ENCODE measurements at places on chromosomes 2 and 18. TPM values are rescaled to one million over a fixed set of nuclear protein-coding genes. Genes with fewer than 3 reads are reported as not detected.

- no peaks in the 10 kb centered on the region for H3K36me3 ChIP-seq
- H3K4me3 ChIP-seq = no peak overlapping the region
- no peaks in the 10 kb centered on the region for H3K27me3 ChIP-seq
- no peak overlapping the region for H3K27ac ChIP-seq
- DNase-seq = no peak
- no peaks in the 10 kb centered on the region for H3K4me1 ChIP-seq
These were observed 7.5 kb downstream of the MAL start for GRCh38 chr2:95032868-95033603.

Gene SULT1C4
- total RNA-seq = 3.6 TPM

- no peak overlapping the region for H3K4me3 ChIP-seq
- H3K4me1 ChIP-seq = no peaks in the 10 kb centered on the region
- no peak for DNase-seq
- H3K36me3 ChIP-seq = no peaks in the 10 kb centered on the region
- H3K27ac ChIP-seq = no peak overlapping the region
- H3K27me3 ChIP-seq = no peaks in the 10 kb centered on the region
These were observed 68.6 kb upstream of the ABCA12 start for GRCh38 chr2:215207041-215207440.

- no peaks in the 10 kb centered on the region for H3K36me3 ChIP-seq
- H3K4me1 ChIP-seq = peaks cover 9% of the 10 kb centered on the region
- peak overlapping the region; percentile 65 for H3K4me3 ChIP-seq
- peak overlapping the region; percentile 52 for H3K27ac ChIP-seq
These were observed 825 bp downstream of the ITGA6 start for GRCh38 chr2:172427990-172428831.

Gene APOB
- 2.1 TPM for total RNA-seq

DNA sequence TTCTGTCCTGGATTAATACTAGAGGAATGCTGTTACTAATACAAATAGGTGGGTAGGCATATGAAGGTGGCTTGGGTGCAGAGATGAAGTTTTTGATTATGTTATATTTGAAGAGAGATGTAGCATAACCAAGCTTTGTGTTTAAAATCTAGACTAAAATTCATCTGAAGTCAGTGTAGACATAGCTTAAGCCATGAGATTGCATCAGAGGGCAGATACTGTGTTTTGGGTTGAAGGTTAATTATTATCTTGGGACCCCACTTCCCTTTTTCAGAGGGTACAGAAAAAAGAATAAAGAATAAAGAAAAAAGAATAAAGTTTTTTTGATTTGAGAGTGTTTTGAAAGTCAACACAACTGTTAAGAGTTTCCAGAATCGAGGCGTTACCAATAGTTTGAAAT lies 13.0 kb downstream of the PPM1B start:
- DNase-seq = no peak
- no peaks in the 10 kb centered on the region for H3K36me3 ChIP-seq
- no peaks in the 10 kb centered on the region for H3K27me3 ChIP-seq
- no peak overlapping the region for H3K27ac ChIP-seq

- no peak overlapping the region for H3K4me3 ChIP-seq
- no peak for DNase-seq
- H3K27ac ChIP-seq = no peak overlapping the region
- H3K27me3 ChIP-seq = no peaks in the 10 kb centered on the region
These were observed 54.0 kb downstream of the ERBB4 start for GRCh38 chr2:212484563-212485080.

DNA sequence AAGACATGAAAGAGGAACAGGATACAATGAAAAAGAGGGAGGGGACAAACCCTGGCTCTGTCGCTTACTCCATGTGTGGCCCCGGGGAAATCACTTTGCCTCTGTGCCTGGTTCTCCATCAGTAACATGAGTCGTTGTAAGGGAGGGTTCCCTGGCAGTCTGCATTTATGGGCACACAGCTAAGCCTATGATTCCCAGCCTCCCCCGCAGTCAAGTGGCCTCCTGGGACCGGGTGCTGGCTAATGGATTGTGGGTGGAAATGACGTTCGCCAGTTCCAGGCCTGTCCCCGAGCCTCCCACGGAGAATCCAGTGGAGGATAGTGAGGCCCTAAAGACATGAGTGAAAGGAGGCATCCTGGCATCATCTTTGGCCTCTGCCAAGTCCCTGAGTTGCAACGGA lies 42.7 kb downstream of the SFXN5 start:
- peaks cover 3% of the 10 kb centered on the region for H3K36me3 ChIP-seq
- no peaks in the 10 kb centered on the region for H3K4me1 ChIP-seq
- no peak overlapping the region for H3K4me3 ChIP-seq
- no peak for DNase-seq
- no peak overlapping the region for H3K27ac ChIP-seq

DNA sequence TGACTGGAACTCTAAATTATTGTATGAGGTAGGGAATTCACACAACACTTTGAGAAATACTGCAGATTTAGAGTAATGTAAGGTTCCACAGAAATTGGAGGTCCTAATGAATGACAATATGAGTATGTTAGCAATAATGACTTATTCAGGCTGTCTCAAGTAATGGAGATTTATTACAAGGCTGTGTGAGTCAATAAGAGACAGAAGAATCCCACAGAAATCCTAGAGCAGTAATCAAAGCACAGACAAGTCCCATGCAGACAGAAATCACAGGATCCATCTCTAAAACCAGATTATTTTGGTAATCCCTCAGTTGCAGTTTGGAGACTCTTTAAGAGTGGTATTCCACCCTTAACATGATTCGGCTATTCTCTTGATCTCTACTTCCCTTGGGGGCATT lies 83.6 kb downstream of the FAM161A start:
- no peak overlapping the region for H3K4me3 ChIP-seq
- no peaks in the 10 kb centered on the region for H3K36me3 ChIP-seq
- H3K27ac ChIP-seq = no peak overlapping the region
- no peaks in the 10 kb centered on the region for H3K27me3 ChIP-seq

DNA sequence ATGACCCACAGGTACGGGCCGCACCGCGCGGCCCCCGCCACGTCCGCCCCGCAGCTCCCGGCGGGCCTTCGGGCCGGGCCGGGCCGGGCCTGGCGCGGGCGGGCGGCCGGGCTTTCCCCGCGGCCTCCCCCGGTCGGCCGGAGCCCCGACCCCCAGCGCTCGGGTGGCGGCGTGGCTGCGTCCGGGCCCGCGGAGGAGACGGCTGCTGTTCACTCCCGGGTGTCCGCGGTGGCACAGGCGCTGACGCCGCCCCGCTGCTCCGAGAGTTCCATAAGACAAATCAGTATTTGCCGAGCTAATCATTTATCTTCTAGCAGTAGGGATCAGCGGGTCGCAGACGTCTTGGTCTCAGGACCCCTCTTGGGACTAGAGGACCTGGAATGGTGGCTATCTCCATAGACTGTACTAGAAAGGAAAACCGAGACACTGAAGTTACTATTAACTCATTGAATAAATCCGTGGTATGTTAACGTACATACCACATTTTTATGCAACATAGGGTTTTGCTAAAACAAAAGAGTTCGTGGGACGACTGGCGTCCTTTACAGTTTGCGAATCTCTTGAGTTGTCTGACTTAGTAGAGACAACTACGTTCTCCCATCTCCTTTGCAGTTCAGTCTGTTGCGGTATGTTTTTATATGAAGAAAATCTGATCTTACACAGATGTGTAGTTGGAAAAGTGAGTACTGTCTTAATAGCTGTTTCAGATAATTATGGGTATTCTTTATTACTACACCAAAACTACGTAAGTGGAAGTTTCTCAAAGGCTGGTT lies 500 bp downstream of the LIMS1 start:
- peak overlapping the region; percentile 77 for H3K4me3 ChIP-seq
- H3K36me3 ChIP-seq = no peaks in the 10 kb centered on the region
- peaks cover 44% of the 10 kb centered on the region for H3K4me1 ChIP-seq
- no peaks in the 10 kb centered on the region for H3K27me3 ChIP-seq

Data from sigmoid colon (tissue), 7 donors.